ENCODE measurements at places on chromosomes 3 and 15. TPM values are rescaled to one million over a fixed set of nuclear protein-coding genes. Genes with fewer than 3 reads are reported as not detected.

Gene HDC
- total RNA-seq, result not detected

Gene SPSB4
- 1.2 TPM for total RNA-seq

Gene PHC3
- total RNA-seq, result 32.4 TPM

Gene ADGRG7
- not detected for total RNA-seq

Gene RNU5B-1
- total RNA-seq, result not detected

Gene TLR9
- total RNA-seq, result not detected

Gene LMAN1L
- total RNA-seq, result not detected

Gene LAMB2
- 259 TPM for total RNA-seq

Gene LHFPL4
- 0.08 TPM for total RNA-seq

Gene IL17RC
- 17.5 TPM for total RNA-seq

Gene AHSG
- total RNA-seq, result not detected

Gene C3orf70
- total RNA-seq, result 1.4 TPM

Gene RSRC1
- total RNA-seq, result 24.7 TPM

Gene ACAD11
- total RNA-seq, result 20.0 TPM

Gene SLC12A8
- total RNA-seq, result 0.54 TPM

Gene CHRM5
- not detected for total RNA-seq

Gene SLC12A1
- total RNA-seq, result not detected

Gene ZNF80
- not detected for total RNA-seq

Gene CPN2
- not detected for total RNA-seq

Gene ISLR
- total RNA-seq, result 0.51 TPM

Gene DAZL
- 0.33 TPM for total RNA-seq

Gene TMEM108
- 14.2 TPM for total RNA-seq

Gene PSMD6
- 87.0 TPM for total RNA-seq

Gene SKOR1
- total RNA-seq, result 0.21 TPM

Gene NAALADL2
- 3.5 TPM for total RNA-seq

Gene FEZF2
- total RNA-seq, result not detected

Gene NEO1
- total RNA-seq, result 140 TPM

Gene CTXND1
- 0.03 TPM for total RNA-seq

Gene WDR93
- 0.13 TPM for total RNA-seq

Gene DPPA2
- total RNA-seq, result 0.64 TPM

Gene TRPM1
- not detected for total RNA-seq

Gene NUP210
- 3.0 TPM for total RNA-seq

Gene DYNLT2B
- total RNA-seq, result 19.0 TPM

Gene DYNC1LI1
- total RNA-seq, result 81.7 TPM

Gene C15orf62
- not detected for total RNA-seq
